ENCODE measurements at places on chromosomes 5 and 9. TPM values are rescaled to one million over a fixed set of nuclear protein-coding genes. Genes with fewer than 3 reads are reported as not detected.
A peak's percentile ranks its signal among the peaks of the same experiment; 100 is the strongest.

GRCh38 chr9:104177003-104177611 is 83.0 kb downstream of the SMC2 start:
- no peak overlapping the region for H3K4me3 ChIP-seq
- no peaks in the 10 kb centered on the region for H3K4me1 ChIP-seq
- DNase-seq: no peak

- no peak overlapping the region for H3K4me3 ChIP-seq
- no peaks in the 10 kb centered on the region for H3K36me3 ChIP-seq
- H3K4me1 ChIP-seq: no peaks in the 10 kb centered on the region
- DNase-seq: no peak
- H3K27ac ChIP-seq: no peak overlapping the region
- H3K27me3 ChIP-seq: no peaks in the 10 kb centered on the region
These were observed 49.4 kb downstream of the GGTA1 start for GRCh38 chr9:121450241-121450640.

DNA sequence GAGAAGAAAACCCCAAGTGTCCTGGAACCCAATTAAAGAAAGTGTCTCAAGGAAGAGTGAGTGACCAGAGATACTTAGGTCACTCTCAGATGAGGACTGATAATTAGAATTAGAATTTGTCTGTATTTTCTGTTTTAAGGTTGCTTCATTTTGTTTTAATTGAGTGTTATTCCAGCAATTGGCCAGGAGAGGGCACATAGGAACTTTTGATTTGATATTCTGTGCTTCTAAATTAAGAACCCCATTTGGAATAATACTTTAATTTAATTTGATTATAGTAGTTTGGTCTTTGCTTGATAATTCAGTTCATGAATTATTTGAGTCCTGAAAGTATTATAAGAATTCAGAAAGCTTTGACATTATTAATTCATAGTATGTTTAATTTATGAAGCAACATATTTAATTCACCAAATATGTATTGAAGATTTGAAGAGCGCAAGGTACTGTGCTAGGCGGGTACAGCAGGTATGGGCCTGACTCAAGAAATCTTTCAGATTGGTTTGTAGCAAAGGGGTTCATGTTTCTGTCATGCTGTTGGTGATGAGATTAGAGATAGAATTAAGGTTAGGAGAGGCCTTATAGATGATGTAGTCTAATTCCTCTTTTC is 4.9 kb downstream of the MRPL22 start:
- peaks cover 19% of the 10 kb centered on the region for H3K4me1 ChIP-seq
- H3K27ac ChIP-seq: no peak overlapping the region
- H3K4me3 ChIP-seq: no peak overlapping the region
- H3K27me3 ChIP-seq: no peaks in the 10 kb centered on the region
- DNase-seq: no peak

DNA sequence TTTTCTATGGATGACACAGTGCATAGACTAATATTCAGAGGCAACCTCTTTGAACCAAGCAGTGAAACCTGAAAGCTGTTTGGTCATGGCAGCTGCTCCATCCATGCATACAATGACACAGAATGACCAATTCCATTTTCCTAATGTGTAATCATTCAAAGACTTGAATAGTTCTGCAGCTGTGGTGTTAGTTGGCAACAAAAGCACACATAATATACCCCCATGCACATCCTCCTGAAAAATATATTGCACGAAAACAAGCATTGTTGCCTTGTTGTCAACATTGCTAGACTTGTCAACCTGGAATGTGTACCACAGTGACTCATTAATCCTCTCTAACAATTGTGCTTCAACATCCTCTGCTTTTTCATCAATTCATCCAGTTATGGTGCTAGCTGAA is 71.0 kb upstream of the SEMA6A start:
- H3K4me3 ChIP-seq: no peak overlapping the region

DNA sequence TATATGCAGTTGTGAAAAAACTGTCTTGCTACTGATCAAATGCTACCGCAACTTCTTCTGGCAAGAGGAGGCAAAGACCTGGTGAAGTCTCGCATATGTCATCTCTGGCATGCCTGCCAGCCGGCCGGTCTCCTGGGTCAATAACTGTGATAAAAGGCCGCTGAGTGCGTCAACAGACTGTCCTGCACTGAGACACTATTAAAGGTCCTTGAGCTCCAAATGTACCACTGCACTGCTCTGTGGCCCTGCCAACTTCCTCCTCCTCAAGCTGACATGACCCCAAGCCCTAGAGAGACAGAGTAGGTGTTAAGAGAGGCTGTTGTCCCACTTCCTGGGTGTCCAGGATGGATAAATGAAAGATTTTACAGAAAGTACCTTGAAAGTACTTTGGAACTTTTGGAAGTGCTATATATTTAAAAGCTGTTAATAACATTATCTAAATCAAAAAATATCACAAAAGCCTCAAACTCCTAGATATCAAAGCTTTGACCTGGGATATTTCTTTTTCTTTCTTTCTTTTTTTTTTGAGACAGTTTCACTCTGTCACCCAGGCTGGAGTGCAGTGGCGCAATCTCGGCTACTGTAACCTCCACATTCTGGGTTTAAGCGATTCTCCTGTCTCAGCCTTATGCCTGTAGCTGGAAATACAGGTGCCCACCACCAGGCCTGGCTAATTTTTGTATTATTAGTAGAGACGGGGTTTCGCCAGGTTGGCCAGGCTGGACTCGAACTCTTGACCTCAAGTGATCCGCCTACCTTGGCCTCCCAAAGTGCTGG is 31.5 kb downstream of the RAPGEF1 start:
- DNase-seq: peak; percentile 65
- peak overlapping the region; percentile 31 for H3K4me3 ChIP-seq
- H3K4me1 ChIP-seq: peaks cover 81% of the 10 kb centered on the region
- H3K27me3 ChIP-seq: no peaks in the 10 kb centered on the region
- no peaks in the 10 kb centered on the region for H3K36me3 ChIP-seq

- no peaks in the 10 kb centered on the region for H3K27me3 ChIP-seq
- H3K4me3 ChIP-seq: no peak overlapping the region
- H3K4me1 ChIP-seq: peaks cover 15% of the 10 kb centered on the region
- H3K27ac ChIP-seq: no peak overlapping the region
These were observed 4.6 kb downstream of the SNX2 start for GRCh38 chr5:122779451-122779850.

- peaks cover 26% of the 10 kb centered on the region for H3K4me1 ChIP-seq
- H3K4me3 ChIP-seq: no peak overlapping the region
- H3K36me3 ChIP-seq: no peaks in the 10 kb centered on the region
- H3K27ac ChIP-seq: no peak overlapping the region
- no peaks in the 10 kb centered on the region for H3K27me3 ChIP-seq
These were observed 197.0 kb downstream of the ADCY2 start for GRCh38 chr5:7592910-7593309.

- no peak overlapping the region for H3K4me3 ChIP-seq
- peaks cover 3% of the 10 kb centered on the region for H3K4me1 ChIP-seq
- no peaks in the 10 kb centered on the region for H3K36me3 ChIP-seq
- no peak overlapping the region for H3K27ac ChIP-seq
- DNase-seq: no peak
- H3K27me3 ChIP-seq: no peaks in the 10 kb centered on the region
These were observed 4.6 kb downstream of the RALGPS1 start for GRCh38 chr9:126919193-126919592.

DNA sequence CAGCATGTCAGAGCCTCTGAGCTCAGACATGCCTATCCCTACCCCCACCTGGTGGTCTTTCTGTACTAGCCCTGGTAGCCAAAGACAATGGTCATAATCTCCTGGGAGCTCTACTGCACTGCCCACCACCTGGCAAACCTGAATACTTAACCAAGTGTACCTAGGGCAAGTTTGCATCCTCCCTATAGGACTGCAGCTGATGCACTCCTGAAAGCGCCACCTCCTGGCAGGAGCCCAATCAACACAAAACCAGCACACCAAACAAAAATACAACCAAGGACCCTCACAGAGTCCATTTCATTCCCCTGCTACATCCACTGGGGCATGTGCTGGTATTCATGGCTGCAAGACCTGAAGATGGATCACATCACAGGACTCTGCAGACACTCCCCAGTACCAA is 14.8 kb upstream of the FAM174A start:
- H3K4me1 ChIP-seq: no peaks in the 10 kb centered on the region
- H3K36me3 ChIP-seq: no peaks in the 10 kb centered on the region
- no peak for DNase-seq
- no peak overlapping the region for H3K27ac ChIP-seq
- no peak overlapping the region for H3K4me3 ChIP-seq
- H3K27me3 ChIP-seq: no peaks in the 10 kb centered on the region

GRCh38 chr9:33014665-33015014 is 10.4 kb upstream of the DNAJA1 start:
- no peak overlapping the region for H3K4me3 ChIP-seq
- H3K27ac ChIP-seq: no peak overlapping the region
- no peaks in the 10 kb centered on the region for H3K4me1 ChIP-seq
- DNase-seq: no peak
- H3K27me3 ChIP-seq: no peaks in the 10 kb centered on the region

The SLC6A18 gene
- total RNA-seq: not detected

The CBY3 gene
- total RNA-seq: not detected

The PCDHGA4 gene
- 2.2 TPM for total RNA-seq

The SLC36A2 gene
- total RNA-seq: 37.4 TPM

The PCDHB7 gene
- total RNA-seq: 0.30 TPM

The LRRC8A gene
- total RNA-seq: 12.2 TPM

The PCDHGA7 gene
- 1.3 TPM for total RNA-seq

Measured in psoas muscle (tissue), 8 donors.